ENCODE measurements at places on chromosomes 1 and 21.

GRCh38 chr1:206021626-206022365 lies 1.9 kb downstream of the CTSE start:
- no peak for DNase-seq

DNA sequence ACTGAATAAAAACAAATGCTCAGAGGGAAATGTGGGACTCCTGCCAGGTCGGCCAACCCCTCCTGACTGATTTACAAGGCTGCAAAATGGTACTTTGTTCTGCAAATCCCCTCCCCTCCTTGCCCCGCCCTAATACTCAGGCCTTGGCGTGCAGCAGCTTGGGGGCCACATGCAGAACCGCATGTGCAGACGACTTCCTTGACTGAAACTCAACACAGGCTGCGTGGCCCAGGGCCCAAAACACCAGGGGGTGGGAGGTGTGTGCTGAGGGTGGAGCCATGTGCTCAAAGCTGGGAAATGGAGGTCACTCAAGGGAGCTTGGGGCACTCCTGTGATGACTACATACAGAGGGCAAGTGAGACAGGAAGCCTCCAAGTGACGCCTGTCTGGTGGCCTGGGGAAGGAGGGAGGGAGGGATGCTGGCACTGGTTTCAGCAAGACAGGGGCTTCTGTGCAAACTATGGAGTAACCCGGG lies 87.2 kb downstream of the MRPL37 start:
- DNase-seq: peak; percentile 86

- DNase-seq: no peak
Measured at GRCh38 chr1:56229186-56229585, 350.2 kb downstream of the PLPP3 start.

GRCh38 chr1:10734962-10735544 lies 61.4 kb downstream of the CASZ1 start:
- DNase-seq: no peak

DNA sequence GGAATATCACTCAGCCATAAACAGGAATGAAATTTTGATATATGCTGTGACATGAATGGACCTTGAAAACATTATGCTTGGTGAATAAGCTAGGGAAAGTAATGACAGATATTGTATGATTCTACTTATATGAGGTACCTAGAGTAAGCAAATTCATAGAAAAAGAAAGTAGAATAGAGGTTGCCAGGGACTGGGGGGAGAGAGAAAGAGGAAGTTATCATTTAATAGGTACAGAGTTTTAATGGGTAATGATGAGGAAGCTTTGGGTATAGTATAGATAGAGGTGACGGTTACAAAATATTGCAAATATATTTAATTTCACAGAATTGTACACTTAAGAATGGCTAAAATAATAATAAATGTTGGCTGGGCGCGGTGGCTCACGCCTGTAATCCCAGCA lies 31.2 kb upstream of the ENSA start:
- DNase-seq: no peak

GRCh38 chr1:9993561-9994075 lies 3.4 kb upstream of the RBP7 start:
- DNase-seq: no peak

DNA sequence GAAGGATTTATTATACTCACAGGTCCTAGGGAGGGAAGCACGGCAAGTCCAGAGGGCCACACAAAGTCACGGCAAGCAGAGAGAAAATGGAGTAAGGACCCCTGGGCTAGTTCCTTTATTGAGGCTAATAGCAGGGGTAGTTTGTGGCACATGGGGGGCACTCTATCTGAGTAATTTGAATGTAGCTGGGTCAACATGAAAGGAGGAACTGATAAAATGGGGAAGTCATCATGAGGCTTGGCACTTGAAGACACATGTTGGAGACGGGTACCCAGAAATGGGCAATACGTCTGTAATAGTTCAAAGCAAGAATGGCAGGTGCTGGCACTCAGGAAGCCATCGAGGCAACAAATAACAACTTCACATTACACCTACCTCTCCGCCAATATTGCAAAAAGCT lies 1136.4 kb downstream of the MRPL39 start:
- DNase-seq: no peak

GRCh38 chr1:86089765-86090164 lies 66.8 kb downstream of the COL24A1 start:
- no peak for DNase-seq

DNA sequence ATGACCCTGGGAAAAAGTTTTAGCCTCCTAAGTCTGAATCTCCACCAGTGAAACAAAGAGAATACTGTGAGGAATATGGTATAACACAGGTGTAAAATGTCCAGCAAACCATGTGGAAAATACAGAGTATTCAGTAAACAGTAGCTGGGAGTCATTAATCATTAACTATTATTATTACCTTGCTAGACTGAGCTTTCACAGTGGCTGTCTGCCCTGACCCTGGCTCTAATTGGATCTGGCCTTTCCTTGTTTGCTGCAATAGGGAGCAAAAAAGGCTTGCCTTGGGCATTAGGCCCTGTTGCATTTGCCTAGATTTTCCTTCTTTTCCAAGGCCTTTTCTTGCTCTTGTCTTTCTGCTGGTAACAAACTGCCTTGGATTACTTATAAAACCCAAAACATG lies 179.1 kb upstream of the BEND5 start:
- peak; percentile 34 for DNase-seq

DNA sequence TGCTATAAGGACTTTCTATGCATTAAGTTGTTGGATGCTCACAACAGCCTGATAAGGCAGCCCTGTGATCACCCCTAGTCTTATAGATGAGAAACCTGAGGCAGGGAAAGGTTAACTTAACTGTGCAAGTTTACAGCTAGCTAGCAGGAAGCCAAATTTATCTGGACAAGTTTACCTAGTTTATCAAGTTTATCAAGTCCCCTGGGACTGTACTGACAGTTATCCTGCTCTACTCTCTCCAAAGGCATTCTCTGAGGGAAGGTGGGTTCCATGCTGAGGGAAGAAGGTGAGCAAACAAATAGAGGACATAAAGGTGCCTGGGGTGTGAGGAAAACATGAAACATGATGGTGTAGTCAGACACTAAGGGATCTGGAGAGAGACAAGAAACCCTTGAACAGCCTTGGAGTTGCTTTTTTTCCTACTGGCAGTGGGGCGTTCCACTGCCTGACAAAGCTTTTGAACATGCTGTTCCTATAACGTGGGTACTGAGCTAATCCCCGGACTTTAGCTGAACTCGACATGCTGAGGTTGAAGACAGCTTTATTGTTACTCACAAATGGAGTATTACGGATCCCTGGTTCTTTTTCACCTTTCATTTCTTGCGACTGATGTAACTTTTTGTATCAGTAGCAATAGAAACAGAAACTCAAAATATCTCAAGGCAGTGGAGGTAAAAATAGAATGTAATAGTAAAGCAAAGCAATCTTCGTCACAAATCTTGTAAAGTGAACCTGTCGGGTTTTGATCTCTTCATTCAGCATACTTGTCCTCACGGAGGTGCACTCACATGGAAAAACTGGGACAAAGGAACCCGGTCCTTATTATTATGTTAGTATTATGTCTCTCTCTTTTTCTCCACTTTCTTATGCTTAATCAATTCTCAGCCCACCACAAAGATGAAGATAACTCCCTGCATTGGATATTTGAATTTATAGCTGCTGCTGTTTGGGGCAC lies 42.4 kb upstream of the ESRRG start:
- no peak for DNase-seq

DNA sequence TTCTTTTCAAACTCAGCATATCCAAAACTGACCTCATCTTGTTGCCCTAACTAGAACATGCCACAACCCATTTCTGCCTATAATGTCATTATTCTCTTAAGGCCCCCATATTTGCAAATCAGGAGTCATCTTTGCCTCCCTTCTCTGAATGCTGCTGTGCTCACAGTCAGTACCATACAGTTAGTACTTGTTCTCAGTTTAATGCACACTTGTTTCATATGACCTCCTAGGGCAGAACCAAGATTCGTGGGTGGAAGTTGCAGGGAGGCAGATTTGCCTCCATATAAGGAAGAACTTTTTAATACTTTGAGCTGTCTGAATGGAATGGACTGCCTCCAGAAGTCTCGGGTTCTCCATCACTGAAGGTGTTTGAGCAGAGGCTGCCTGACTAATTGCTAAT lies 9.2 kb downstream of the CAP1 start:
- no peak for DNase-seq

DNA sequence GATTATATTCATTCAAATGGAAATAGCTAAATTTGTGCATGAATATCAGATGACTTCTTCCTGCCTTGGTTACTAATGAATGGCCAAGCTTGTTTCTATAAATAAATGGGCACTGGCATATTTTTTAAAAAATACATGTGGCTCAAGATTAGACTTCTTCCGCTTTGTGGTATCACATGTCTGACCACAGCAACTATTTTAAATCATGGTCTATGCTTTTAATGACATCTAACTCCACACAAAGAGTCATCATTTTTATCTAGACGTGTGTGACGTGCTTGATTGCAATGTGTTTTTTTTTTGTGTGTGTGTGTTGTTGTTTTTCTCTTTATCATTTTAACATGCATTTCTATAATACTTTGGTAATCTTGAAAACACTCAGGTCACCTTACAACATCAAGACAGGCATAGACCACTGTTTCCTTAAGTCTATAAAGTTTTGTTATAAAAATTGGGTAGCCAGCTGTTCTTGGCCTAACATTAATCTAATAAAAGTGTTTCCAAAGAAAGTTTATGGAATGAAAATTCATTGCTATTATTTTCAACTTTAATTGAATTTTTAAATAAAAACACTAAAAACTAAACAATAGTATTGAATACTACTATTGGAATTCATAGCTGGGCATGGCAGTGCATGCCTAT lies 29.5 kb downstream of the RGS1 start:
- no peak for DNase-seq

GRCh38 chr1:180261524-180262155 lies 31.6 kb downstream of the LHX4 start:
- no peak for DNase-seq

DNA sequence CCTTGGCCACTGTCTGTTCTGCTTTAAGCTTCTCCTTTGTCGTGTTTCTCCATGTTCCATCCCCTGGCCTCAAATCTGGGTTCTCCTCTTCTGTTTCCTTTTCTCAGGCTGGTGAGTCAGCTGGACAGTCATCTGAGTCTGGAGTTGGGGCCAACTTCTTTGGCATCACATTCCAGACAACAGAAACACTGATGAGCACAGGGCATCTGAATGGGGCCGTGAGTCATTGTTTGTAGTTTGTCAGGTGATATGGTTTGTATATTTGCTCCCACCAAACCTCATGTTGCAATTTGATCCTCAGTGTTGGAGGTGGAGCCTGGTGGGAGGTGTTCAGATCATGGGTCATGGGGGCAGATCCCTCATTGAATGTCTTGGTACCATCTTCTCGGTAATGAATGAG lies 14.3 kb upstream of the OLIG2 start:
- peak; percentile 61 for DNase-seq

DNA sequence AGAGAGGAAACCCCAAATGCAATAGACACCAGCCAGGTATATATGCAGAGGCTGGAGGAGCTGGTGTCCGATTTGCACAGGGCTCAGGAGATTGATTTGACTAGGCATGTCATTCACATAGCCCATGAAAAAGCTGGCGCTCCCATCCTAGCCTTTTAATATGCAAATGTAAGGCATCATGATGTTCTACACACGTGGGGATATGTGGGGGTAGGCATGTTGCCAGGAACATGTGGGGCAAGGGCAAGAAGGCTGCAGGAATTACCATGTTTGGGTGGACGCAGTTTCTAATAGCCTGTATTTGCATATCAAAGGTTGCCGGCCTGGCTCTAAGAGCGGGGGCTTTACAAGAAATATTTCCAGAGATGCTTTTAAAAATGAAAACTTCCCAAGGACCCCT lies 11.7 kb upstream of the SH3GLB1 start:
- no peak for DNase-seq

- DNase-seq: no peak
Measured at GRCh38 chr1:176919386-176920378, 244.8 kb downstream of the ASTN1 start.

DNA sequence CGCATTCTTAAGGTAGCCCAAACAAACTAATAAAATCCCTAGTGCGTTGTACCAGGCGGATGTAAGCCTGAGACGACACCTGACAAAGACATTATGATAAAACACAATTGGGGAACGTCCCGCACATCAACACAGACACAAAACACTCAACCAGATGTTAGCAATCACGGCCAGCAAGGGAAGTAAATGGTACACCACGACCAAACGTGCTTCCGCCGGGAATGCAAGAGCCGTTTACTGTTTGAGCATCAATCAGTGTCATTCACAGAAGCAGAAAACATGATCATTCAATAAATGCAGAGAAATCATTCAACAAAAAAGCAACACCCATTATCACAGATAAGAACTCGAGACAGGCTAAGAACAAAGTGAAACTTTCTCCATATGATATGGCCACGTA lies 49.4 kb upstream of the COL18A1 start:
- DNase-seq: no peak

DNA sequence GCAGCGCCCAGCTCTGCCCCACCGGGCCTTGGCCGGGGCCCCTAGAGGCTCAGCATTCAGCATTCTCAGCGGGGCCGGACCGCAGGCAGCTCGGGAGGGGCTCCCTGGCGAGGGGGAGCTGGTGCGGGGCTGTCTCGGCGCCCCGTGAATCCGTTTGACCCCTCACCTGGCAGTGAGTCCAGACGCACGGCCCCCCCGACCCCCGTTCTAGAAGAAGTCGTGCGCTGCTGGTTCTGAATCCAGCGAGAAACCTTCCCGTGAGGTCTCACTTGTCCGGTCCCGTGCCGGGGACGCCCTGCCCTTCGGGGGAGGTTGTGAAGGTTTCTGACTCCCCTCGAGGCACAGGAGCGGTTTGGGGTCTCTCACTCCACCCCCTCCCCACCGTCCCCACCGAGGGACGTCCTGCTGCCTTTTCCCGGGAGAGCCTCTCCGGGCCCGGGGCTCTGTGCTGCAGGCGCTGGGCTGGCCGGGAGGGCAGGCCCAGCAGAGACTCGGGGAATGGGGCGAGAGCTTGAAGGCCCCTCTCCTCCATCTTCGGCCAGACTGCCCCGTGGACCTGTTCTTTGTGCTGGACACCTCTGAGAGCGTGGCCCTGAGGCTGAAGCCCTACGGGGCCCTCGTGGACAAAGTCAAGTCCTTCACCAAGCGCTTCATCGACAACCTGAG lies 655 bp downstream of the COL6A1 start:
- DNase-seq: peak; percentile 24

- DNase-seq: no peak
Measured at GRCh38 chr1:38191461-38191860, 144.9 kb upstream of the POU3F1 start.

DNA sequence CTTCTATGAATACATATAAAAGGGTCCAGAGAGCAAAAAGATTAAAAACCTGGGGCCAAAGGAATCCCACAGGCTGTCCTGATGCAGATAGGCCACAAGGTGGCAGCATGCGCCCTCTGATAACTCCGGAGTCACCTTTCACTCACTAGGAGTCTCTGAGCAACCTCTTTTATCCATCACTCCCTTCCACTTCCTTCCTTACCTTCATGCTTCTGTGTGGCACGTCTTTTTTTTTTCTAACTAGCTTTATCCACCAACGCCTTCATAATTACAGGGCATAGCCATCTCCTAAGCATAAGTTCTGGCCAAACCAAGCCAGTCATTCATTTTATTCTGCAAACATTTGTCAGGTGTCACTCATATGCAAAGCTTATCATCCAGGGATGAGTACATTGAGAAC lies 3.9 kb upstream of the PGLYRP4 start:
- peak; percentile 67 for DNase-seq

- DNase-seq: peak; percentile 39
Measured at GRCh38 chr1:25573591-25573930, 30.2 kb downstream of the LDLRAP1 start.
